ENCODE measurements at places on chromosomes 6 and 20.

- DNase-seq, result no peak
Observed at GRCh38 chr6:106674541-106675229, 45.3 kb downstream of the QRSL1 start.

GRCh38 chr6:45965792-45966191, 49.9 kb downstream of the CLIC5 start:
- no peak for DNase-seq

DNA sequence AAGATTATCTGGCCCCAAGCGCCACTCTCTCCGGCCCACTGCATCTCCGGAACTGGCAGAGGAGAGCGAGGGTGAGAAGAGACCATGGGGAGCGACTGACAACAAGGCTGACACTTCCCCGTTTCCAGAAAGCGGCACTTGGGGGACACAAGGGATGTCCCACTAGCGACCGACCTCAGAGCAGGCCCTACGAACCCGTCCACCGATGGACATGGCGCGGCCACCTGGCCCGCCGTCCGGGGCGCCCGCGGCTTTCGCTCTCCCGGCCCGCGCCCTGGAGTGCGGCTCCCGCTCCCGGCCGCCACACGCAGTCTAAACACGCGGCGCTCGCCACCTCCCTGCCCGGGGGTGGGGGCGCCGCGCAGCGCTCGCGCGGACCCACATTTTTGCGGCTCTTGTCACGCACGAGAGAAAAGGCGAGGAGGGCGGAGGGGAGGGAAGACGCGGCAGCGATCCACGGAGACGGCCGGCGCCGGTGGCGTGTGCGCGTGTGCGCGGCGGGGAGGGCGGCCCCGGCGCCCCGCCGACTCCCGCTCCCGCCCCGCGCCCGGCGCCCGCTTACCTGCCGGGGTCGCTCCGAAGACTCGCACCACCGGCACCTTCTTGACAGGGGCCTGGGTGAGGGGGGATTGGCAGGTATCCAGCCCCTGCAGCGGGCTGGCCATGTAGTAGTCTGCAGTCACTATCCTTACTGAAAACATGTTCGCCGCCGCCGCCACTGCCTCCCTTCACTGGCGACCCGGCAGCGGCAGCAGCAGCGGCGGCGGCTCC, 645 bp downstream of the REV3L start:
- DNase-seq, result no peak

DNA sequence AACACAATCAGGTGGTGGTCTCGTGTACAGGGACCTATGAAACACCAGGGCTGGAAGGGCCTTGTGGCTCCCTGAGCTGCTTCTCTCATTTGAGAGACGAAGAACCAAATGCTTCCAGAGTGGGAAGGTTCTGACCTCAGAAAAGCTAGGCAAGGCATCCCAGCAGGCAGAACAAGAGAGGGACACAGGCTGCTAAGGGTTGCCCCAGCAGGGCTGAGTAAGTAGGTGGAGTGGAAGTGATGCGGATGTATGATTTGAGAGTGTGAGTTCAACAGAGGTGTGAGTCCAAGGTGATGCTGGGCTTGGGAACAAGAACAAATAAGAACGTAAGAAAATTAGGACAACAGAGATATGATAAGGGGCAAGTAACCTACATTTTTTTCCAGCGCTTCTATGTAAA, 147.8 kb downstream of the BACH2 start:
- DNase-seq, result no peak

- no peak for DNase-seq
Observed at GRCh38 chr20:48594533-48594932, 233.3 kb downstream of the PREX1 start.

- peak; percentile 63 for DNase-seq
Observed at GRCh38 chr6:162856885-162857284, 129.1 kb downstream of the PACRG start.

DNA sequence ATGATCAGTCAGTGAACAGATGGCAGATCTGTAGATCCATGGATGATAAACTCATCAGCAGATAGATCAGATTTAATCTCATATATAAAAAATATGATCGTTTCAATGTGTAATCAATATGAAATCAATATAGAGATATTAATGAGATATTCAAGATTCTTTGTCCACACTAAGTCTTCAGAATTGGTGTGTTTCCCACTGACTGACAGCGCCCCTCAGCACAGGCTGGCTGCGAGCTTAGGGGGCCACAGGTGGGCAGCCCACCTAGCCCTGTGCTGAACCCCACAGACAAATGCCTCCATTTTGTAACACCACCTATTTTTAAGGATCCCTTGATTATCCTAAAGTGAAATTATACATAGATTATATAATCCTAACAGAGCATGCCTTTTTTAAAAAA, 32.3 kb downstream of the FRMD1 start:
- DNase-seq, result no peak

All from NCI-H1417 treated with DMSO at 0.1 percent for 48 hours (cell line).